ENCODE measurements at places on chromosomes 1 and 21.

GRCh38 chr1:153661111-153661708, 2.7 kb downstream of the SNAPIN start:
- DNase-seq, result no peak

DNA sequence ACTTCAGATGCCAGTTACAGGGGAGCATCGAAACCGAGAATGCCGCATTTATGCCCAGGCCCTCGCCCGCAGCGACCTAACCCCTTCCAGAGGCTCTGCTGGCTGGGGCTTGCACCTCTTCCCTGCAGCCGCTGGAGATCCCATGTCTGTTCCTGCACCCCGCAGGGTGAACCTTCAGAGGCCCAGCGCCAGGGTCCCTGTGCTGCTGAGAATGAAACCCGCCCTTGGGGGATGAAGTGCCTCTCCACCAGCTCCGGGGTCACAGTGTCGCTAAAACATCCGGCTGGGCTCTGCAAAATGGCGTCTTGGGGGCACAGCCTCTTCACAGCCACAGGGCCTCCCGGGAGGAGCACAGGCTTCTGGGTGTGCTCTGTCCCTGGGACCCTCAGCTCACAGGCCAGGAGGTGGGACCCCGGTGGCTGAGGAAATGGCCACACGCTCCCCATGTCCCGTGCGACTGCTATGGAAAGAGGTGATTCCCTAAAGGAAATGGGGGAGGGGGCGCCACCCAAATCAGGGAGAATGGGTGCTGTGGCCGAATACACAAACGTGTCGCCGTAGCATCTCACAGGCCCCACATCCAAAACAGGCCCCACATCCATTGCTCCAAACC, 39.9 kb upstream of the TSPEAR start:
- no peak for DNase-seq

- DNase-seq, result no peak
Measured at GRCh38 chr1:14064649-14065442, 364.9 kb downstream of the PRDM2 start.

GRCh38 chr21:44845418-44846223, 27.8 kb upstream of the SUMO3 start:
- peak; percentile 62 for DNase-seq

DNA sequence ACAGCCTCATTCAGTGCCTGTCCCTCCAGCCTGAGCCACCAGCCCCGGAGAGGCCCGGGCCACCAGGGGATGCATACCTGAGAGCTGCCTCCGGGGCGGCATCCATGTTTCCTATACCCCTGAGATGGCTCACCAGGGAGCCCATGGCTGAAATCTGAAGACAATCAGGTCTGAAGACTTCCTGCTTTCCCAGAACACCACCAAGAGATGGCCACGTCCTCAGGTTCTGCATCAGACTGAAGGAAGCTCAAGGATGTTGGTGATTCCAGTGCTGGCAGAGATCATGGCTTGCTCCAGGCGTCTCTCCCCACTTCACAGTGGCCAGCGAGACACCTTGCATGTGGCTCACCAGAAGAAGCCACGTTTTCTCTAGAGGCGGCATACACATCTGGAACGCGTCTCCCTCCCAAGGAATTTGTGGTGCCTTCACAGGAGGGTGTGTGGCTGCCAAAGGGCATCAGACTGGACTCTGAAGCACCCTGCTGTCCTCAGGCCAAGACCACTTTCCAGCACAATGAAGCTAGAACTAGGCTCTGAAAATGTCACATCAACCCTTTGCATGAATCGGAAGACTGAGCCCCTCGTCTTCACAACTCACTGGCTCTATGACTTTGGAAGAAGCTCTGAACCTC, 170.7 kb upstream of the IRF2BP2 start:
- DNase-seq, result no peak

Data from SW 1271 (cell line).